HTR-8/SVneo (cell line): ENCODE measurements at places on chromosomes 7 and 10.
A peak's percentile ranks its signal among the peaks of the same experiment; 100 is the strongest.

- no peak for DNase-seq
These were observed 3.2 kb downstream of the KNDC1 start for GRCh38 chr10:133162910-133163856.

DNA sequence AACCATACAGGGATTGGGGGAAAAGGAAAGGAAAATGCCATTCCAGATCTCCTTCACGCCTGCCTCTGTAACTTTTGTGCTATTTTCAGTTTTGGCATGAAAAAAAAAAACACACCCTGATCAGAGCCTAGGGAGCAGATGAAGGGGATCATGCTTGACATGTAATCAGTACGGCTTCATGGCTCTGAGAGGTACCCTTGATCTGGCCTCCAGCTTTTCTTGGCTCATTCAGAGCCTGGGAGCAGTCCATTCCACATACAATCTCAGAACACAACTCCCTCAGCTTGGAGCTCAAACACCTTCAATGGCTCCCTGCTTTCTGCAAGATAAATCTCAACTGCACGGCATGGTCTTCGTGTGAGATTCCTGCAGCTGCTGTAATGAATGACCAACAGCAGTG, 422.8 kb upstream of the ZMIZ1 start:
- DNase-seq, result no peak

DNA sequence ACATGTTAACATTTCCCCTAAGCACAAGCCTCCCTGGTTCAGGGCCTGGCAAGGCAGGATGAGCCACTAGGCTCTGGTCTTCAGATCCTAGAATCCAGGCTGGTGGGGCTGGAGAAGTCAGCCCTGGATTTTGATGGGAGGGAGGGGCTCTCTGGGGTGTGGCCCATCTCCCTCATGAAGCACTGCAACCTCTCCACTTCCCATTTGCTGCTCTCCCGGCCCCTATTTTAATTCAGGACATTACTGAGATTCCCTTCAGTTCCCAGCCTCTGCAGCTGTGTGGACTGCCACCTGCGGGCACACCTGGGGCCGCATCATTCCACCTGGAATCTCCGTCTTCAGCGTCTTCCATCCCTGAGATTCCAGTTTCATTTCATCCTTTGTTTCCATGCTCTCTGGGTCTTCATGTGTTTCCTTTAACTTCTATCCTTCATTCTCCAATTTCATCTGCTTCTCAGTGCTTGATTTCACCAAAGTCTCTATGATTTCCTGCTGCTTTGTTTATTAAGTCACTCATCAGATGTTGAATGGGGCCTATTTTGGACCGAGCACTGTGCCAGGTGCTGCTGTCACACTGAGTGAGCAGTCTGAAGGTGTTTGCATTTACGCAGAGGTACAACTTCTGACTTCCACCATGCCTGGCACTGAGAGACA, 253.6 kb downstream of the WDR37 start:
- no peak for DNase-seq

GRCh38 chr10:102773320-102773719, 29.6 kb downstream of the WBP1L start:
- DNase-seq, result no peak

GRCh38 chr10:102492344-102492939, 10.1 kb downstream of the ACTR1A start:
- no peak for DNase-seq

DNA sequence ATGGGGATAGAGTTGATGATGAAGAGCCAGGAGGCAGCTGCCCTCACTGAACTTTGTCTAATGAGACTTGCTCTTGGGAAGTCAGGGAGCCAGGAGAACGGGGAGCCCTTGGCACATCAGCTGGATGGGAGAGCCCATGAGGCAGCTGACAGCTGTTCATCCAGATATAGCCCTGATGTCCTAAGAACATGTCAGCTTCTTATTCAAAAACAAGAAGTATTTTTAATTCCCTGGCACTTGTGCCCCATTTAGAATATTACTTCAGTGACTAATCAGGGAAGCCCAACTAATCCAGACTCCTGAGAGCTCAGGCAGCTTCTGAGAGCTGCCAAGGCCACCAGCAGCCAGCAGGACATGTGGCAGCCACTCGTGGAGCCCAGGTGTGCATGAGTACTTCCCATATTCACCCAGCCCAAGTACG, 363.4 kb downstream of the GRID1 start:
- DNase-seq, result no peak

GRCh38 chr10:110387983-110388686, 83.4 kb upstream of the SMNDC1 start:
- DNase-seq, result no peak

DNA sequence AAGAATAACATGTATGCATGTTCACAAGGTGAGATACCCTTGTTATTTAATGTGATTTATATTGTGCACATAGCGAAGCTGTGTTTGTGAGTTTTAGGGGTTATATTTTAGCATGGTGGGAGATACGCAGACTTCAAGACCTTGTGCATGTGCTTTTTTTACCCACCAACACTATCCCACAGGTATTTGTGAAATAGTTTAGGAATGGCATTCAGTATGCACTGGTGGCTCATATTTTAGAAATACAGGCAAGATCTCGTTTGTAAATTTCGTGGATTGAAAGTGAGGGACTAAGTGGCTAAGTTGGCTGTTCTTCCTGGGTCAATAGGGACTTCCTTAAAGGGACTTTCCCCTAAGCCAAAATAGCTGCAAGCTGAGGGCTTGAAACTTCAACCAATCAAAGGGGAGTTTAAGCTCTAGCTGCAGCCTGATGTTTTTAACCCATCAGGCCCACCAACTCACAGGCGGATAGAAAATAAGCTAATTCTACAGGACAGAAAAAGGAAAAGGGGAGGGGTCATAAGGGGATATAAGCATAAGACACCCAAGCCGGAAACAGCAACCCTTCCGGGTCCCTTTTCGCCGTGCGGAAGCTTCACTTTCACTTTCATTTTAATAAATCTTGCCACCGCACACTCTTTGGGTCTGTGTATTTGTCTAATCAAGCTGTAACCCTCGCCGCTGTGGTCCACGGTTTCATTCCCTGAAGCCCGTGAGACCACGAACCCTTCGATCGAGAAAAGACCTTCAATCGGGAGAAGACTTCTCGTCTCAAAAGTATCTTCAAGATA, 291.0 kb downstream of the GPR158 start:
- DNase-seq, result no peak

DNA sequence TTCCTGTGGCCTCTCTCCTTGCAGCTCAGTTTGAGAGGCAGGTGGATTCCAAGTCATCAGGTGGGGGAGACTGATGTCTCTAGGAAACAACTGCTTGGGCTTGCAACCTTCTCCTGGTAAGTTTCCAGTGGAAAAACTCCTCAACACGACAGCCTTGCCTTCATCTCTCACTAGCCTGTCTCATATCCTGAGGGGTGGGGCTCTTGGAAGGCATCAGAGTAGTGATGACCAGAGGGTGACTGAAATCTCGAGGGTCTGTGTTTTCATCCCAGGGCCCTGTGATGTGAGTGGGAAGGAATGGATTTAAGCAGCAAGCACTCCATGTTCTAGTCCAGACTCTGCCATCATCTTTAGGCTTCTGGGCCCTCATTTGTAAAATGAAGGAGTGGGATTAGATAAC, 107.0 kb downstream of the NRP1 start:
- DNase-seq, result no peak

DNA sequence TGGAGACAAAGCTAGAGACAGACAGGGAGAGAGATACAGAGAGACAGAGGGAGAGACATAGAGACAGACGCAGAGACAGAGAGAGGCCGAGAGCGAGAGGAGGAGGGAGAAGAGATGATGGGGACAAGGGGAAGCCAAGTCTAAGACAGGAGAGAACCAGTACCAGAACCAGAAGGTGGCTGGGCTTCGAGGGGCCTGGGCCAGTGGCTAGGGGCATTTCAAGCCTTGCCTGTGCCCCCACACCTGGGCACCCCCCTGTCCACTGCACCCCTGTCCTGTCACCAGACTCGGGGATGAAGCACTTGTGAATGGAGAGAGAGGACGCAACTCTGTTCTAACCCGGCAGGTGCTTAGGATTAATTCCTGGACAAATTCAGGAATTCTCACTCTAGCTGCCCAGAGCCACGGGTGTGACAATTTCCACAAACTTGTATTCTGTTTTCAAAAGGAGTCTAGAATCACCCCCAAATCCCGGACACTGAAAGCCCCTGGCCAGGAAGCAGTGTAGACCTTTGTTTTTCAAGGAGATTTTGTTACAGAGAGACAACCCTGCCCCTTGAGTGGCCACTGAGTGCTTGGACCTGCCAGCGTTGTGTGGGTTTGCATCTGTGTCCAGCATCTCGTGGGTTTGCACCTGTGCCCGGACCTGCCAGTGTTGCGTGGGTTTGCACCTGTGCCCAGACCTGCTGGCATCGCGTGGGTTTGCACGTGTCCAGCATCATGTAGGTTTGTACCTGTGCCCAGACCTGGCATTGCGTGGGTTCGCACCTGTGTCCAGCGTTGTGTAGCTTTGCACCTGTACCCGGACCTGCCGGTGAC, 157.3 kb downstream of the WDR37 start:
- DNase-seq, result no peak

GRCh38 chr7:80453699-80454340, 58.0 kb downstream of the GNAT3 start:
- no peak for DNase-seq

DNA sequence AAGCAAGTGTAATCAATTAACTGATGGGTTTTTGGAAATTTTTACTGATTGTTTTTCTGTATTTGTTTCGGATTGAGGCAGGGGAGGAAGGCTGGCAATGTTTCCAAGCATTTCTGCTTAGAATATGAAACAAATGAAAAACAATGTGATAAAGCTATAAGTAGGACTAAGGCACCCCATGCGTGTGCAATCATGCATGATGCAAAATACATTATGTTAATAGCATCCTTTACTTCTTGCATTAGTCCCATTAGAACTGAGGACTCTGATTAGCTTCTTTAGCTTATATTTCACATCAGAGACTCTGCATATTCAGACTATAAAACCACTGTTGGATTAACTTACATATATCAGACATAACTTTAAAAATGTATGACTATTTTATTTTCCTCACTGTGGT, 48.7 kb upstream of the AGMO start:
- no peak for DNase-seq

GRCh38 chr10:24574578-24575155, 149.0 kb downstream of the ARHGAP21 start:
- DNase-seq, result no peak

- DNase-seq, result peak; percentile 26
These were observed 62.2 kb downstream of the CCDC71L start for GRCh38 chr7:106598663-106599342.

DNA sequence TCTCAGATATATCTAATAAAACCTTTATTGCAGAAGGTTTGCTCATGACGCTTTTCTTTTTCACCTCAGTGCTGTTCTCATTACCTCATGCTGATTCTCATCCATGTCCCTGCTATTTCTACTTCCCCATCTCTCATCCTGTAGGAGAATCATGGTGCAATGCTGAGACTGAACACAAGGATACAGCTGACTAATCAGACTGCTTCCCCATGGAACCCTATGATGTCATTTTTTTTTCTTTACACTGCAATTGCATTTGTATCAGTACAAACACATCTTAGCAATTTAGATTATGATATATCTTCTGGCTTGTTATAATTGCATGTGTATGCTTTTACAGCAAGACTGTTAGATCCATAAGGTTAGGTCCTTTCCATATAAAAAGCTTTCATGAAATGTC, 93.7 kb downstream of the SEMA3A start:
- no peak for DNase-seq
